Stimulated activated CD4-positive, alpha-beta T cell treated with anti-CD3 and anti-CD28 coated beads, Interleukin-1b, Interleukin-23, amount 100 ng/mL, for 48 hours (primary cell): ENCODE measurements at places on chromosomes 3 and 15.

- no peak for DNase-seq
Measured at GRCh38 chr3:26624209-26624765, 1.7 kb downstream of the LRRC3B start.

- no peak for DNase-seq
Measured at GRCh38 chr3:39221141-39221530, 28.7 kb upstream of the XIRP1 start.

GRCh38 chr3:12440927-12441714 lies 43.2 kb upstream of the TSEN2 start:
- no peak for DNase-seq

- DNase-seq, result no peak
Measured at GRCh38 chr15:60651101-60651500, 172.2 kb upstream of the ICE2 start.

- no peak for DNase-seq
Measured at GRCh38 chr3:122967356-122967755, 60.2 kb downstream of the SEMA5B start.

DNA sequence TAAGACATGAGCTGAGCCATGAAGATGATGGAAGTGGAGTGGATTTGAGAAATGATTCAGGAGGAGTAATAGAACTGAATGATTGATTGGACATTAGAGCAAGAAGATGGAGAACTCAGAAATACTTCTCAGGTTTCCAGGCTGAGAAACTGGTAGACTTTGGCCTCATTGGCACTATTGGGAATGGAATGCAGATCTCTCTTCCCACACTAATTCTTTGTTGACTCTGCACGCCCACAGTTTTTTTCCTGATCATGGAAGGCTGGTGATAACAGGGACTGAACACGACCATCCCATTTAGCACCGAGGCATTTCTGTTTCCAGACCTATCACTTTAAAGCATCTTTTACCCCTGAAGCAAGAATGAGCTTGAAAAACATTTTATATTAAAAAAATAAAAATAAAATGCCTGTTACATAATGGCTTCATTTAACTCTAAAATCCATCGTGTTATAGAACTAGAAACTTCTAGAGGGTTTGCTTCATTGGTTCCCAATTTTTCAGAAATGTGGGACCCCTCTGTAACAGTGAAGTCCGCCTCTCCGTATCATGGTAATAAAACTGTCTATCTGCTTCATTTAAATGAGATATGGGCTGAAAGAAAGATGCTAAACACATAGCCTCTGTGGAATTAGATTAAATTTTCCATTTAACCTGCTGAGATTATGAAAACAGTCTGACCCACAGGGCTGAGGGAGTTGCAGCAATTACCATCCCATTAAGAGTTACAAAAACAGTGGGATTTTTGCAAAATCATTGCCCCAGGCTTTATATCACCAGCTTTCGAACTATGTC lies 562.0 kb upstream of the CFAP20DC start:
- DNase-seq, result no peak

- no peak for DNase-seq
Measured at GRCh38 chr3:169146866-169147237, 516.7 kb downstream of the MECOM start.

DNA sequence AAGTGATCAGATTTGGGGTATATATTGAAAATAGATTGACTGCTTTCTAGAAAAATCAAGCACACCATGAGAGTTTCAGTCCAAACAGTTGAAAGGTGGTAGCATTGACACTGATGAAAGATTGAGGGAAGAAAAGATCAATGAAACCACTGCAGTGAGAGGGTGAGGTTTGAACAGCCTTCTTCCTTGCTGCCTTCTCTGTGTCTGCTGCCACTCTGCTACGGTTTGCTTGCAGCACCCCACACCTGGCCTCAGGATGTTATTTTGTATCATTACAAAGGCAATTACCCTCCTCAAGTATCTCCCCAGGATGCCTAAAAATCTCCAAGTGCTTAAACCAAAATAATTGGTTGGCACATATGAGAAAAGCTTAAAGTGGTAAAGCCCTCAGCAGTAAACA lies 683.6 kb upstream of the ARPP21 start:
- no peak for DNase-seq

DNA sequence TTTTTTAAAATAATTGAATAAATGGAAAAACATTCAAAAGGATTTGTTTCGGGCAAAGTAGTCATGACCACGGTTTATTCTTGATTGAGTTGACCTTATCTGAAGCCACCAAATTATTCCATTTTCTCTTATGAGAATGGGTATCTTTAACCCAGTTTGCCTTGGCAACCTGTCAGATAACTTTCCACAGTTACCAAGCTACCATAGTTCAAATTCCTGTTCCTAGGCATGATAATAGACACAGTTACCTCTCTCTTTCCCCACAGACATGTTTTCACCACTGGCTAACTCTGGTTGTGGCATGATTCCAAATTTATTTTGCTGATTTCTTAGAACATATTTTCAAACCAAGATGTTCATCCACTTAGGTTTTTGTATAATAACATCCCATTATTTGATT lies 84.9 kb downstream of the NECTIN3 start:
- DNase-seq, result no peak

DNA sequence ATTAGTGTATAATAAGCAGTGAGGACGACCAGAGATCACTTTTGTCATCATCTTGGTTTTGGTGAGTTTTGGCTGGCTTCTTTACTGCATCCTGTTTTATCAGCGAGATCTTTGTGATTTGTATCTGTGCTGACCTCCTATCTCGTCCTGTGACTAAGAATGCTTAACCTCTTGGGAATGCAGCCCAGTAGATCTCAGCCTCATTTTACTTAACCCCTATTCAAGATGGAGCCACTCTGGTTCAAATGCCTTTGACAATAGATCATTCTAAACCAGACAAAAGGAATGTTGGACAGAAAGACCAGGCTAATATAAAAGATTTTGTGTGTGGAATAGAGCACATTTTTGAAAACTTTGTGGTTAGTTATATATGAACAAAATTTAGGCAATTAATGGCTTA lies 618.5 kb upstream of the BCHE start:
- no peak for DNase-seq

DNA sequence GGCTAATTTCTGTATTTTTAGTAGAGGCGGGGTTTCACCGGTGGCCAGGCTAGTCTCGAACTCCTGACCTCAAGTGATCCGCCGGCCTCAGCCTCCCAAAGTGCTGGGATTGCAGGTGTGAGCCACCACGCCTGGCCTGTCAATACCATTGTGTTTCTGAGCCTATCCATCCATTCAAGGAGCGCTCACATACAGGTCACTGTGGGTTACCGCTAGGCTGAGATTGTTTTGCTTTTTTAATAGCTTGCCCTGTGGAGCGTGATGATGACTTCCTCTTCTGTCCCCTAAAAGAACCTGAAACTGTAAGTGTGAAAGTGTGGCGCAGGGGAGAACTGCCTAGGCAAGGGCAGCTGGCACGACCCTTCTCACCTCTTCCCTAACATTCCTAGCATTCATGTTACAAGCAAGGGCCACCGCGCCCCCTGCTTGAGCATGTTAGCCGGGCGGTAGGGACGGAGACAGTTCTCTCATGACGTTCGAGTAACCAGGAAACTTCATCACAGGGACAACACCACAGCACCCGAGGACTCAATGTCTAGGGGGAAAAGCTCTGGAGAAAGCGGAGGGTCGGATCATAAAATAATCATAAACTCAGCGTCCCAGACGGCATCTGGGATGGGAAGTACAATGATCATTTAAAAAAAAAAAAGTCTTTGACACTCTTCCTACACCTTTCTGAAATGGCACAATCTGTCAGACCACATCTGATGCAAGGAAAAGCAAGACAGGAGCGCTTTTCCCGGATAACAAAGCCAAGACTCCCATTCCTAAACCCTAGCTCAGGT lies 790 bp downstream of the LAMP3 start:
- DNase-seq, result no peak

- no peak for DNase-seq
Measured at GRCh38 chr15:39404767-39405181, 176.1 kb upstream of the THBS1 start.

GRCh38 chr15:33844186-33844585 lies 124.1 kb upstream of the CHRM5 start:
- DNase-seq, result no peak

DNA sequence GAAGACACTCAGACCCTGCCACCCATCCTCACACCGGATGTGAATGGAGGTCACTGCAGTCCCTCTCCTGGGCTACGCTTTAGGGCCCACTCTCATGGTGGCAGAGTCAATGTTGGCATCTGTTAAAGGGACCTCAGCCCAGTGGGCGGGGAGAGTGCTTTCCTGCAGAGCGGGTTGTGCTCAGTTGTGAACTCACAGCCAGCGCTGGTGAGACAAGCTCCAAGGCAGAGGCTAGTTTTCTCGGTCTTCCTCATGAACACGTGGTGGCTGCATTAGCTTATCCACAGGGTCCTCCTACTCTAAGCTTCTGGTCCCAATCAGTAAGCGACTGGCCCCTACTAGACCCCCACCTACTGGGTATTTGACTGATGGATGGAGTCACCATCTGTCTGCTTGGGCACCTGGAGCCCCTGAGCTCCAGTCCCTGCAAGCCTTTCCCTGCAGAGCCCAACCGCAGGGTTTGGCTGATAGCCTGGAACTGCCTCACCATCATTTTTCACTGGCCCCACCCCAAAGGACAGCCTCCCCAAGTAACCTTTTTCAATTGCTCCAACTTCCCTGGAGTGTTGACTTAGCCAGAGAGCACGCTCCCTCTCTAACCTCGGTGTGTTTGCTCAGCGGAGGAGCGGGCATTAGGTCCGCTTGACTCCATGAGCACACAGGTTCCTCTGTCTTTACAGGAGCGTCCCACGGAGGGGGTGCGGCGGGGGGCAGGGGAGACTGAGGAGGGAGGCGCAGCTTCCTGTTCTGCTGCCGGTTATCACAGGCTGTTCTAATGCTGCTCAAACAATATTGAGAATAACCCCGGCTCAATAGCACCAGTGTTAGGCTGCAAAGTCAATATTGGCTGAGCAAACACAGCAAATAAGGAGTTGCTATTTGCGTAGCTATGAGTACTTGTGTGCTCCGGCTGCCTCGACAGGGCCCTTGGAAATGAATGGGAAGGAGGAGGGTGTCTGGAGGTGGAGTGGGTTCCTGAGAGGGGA lies 141.7 kb downstream of the RPLP1 start:
- no peak for DNase-seq

GRCh38 chr3:139248593-139249255 lies 95.1 kb upstream of the MRPS22 start:
- no peak for DNase-seq

DNA sequence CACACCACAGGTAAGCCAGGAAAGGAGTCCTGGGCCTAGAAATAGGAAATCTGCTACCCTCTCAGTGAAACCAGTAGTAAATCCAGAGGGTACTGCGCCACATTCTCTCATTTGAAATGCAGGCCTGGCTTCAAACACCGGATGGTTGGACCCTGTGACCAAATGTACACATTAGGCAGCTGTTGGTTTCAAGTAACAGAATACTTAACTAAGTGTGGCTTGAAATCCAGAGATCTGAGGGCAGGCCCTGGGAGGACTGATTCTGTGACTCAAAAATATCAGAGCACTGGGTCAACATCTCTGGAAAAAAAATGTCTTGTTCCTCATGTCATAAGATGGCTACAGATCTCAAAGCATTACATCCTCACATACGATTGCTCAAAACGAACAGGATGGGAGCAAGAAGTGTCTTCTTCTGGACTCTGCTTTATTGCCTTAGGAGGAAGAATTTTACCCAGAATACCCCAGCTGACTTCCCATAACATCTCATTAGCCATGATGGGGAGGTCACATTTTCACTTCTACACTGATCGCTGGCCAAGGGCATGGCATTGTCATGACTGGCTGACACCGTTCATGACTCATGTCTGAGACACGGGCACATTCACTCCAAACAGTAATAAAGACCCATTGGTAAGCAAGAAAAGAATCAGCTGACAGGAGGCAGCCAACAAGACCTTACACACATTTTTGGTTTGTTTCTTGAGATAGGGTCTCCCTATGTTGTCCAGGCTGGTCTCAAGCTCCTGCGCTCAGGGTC lies 166.0 kb downstream of the ARRDC4 start:
- no peak for DNase-seq

- no peak for DNase-seq
Measured at GRCh38 chr3:114756506-114757279, 390.4 kb downstream of the ZBTB20 start.

DNA sequence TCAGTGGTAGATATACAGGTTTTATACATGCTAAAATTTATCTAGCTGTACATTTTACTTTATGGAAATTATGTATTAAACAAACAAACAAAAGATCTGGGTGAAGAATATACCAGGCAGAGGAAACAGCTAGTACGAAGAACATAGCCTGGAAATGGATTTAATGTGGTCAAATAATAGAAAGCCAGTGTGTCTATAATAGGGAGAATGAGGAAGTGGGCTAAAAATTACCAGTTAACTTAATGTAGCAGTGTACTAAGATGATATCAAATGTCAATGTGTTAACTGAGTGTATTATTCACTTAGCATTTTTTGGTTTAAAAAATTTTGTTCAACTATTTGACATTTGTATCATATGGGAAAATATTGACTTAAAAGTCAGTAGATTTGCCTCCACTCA lies 22.8 kb upstream of the SLC15A2 start:
- no peak for DNase-seq

DNA sequence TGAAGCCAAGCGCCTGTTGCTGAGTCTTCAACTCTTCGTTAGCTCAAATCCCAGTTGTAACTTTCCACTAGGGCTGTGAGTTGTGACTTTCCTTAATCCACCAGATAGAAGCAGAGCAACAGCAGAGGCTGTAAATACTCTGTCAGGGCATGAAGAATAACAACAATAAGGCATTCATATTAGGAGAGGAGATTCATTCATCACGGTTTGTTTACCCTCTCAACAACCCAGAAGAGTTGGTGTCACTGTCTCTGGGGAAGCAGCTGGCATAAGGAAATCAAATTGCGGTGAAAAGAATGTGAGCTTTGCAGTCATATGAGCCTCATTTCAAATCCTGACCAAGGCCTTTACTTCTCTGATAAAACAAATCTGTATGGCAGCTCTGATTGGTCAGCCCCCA lies 184.8 kb downstream of the SHQ1 start:
- DNase-seq, result no peak

DNA sequence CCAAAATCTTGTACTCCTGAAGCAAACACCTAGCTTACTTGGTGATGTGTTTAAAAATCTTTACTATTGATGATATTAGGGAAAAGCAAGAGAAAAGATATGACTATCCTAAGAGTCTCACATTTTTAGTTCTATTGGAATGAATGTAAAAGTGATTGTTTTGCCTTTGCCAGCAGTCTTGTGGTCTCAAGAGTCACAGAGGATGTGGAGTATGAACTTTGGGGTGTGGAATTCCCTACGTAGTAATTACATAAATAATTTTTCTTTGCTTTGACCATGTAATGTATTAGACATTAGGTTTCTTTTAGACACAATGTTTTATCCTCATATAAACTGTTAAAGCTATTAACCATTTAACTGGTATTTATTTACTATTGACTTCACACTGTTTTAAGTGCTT lies 387.6 kb downstream of the NAALADL2 start:
- no peak for DNase-seq

DNA sequence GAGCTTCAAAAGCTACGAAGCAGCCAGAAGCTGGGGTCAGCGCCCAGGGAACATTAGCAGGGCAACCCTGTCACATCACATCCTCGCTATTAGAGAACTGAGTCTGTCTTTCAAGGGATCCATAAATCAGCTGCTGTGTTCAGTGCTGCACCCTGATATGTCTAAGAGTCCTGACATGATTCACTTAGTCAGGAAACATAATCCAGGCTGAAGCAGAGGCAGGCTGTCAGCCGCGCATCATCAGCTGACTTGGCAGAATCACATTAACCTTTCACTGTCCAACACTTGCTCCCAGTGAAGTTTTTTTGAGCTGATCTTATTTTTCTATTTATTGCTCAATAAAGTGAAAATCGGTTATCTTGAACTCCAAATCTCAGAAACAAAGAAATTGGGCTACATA lies 23.5 kb downstream of the MYH15 start:
- no peak for DNase-seq

GRCh38 chr3:129503471-129504291 lies 24.8 kb upstream of the RHO start:
- DNase-seq, result no peak
